ENCODE measurements at places on chromosomes 7 and 10.

GRCh38 chr10:121288011-121288410 is 310.2 kb downstream of the FGFR2 start:
- DNase-seq = peak; percentile 80

- DNase-seq = peak; percentile 65
Measured at GRCh38 chr10:102775935-102776669, 32.4 kb downstream of the WBP1L start.

DNA sequence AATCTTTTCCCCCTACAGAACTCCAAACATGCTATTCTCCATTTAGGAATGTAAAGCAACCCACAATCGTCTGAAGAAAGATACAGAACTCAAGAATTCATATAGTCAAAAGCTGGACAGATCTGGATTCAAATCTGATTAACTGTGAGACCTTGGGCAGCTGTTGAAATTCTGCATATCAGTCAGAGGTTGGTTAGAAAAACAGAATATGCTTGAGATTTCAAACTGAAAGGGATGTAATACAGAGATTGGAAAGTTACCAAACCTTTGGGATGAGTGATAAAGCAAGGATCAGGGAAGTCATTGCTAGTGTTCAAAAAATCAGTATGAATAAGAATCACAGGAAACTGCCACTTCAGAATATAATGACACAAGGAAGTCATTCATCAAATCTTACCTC is 406.6 kb downstream of the HTR7 start:
- DNase-seq = no peak

DNA sequence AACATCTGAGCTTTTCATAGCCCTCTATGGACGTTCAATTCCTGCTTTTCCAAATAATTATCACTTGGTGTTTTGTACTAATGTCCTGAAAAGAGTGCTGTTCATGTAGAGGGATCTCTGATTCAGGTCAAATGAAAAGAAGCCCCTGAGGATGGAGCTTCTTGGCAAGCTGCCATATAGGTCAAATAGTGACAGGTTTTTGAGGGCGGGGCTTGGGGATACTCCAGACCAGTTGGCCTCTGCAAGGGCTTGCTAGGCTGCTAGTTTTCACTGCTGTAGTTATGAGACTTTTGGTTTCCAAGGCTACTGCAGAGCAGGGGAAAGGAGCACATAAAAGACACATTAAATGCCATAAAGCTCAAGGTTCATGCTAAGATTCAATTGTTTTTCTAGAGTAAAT is 257.2 kb upstream of the CACNA2D1 start:
- no peak for DNase-seq

GRCh38 chr10:119104654-119105015 is 722 bp downstream of the DENND10 start:
- DNase-seq = no peak

DNA sequence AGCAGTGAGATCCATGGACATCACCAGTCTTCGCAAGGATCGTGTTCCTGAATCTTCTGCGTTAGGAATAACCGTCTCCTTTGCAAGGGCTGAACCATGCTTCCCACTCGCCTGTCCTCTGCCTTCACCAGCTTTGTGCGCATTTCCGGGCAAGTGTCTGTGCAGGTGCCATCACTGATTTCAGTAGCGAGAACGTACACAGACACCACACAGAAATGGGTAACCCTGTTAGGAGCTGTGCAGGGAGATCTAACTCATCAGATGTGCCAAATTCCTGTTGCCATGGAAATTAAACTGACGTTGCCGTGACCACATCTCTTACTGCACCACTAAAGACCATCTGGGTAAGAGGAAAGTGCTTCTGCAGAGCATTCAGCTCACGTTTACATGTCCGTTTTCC is 146.3 kb downstream of the DIP2C start:
- no peak for DNase-seq

GRCh38 chr10:91593366-91593765 is 39.5 kb downstream of the PPP1R3C start:
- no peak for DNase-seq

DNA sequence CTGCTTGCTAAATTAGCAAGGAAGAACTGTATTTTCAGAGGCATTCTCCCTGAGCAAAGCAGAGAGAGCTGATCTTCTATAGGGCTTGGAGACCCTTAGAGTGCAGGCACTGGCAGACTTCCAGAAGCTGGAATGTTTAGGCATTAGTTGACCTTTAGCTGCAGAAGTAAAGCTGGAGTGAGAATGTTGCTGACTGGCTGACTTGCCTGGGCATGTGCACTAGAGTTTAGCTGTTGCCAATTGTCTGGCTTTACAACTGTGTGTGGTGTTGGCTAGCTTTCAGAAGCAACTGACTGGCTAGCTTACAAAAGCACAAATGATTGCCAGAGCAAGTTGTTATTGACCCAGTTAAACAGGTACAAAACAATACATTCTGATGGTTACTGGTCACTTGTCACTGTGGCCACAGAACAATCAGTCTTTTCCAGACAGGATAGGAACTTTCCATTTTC is 25.1 kb downstream of the FAM13C start:
- DNase-seq = peak; percentile 89

DNA sequence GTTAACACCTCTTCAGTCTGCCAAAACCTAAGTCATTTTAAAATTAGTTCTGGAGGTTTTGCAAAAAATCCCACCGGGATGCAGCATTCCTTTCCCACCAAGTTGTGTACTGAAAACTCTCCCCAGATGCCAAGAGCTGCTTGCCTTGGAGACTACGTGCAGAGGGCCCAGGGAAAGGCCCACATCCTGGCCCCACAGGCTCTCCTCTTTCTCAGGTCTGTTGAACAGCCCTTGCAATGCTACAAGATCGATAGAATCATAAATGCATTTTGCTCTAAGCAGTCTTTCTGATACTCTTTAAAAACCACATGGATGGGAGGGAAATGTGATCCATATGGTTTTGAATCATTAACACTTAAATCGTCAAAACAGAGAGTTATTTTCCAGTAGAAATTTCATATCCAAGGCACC is 126.7 kb upstream of the ZMIZ1 start:
- no peak for DNase-seq

DNA sequence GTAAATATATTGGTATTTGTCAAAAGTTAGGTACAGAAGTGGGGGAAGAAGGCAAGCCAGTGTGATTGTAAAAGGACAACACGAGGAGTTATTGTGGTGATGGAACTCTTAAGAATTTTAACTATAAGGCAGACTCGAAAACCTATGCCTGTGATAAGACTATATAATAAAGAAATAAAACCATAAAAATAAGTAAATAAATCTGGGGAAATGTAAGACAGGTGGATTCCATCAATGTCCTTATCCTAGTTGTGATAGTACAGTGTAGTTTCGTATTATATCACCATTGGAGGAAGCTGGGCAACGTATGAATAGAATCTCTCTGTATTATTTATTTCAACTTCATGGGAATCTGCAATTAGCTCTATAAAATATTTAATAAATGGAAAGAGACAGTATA is 395.7 kb downstream of the CDC14C start:
- DNase-seq = no peak

DNA sequence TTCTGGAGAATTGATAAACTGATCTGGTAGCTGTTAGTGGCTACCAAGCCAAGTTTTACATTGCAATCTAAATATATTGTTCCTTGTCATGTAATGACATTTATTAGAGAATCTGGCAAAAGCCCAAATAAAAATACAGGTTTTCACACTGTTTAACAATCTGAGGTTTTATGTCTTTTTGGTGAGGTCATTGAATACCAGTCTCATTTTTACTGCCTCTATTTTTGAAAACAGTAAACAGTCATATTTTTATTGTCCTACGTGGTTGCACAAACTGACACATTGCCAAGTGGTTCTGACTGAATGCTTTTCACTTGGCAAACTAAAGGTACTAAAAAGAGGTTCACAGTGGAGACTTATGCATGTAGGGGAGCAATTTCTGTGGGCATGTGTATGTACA is 157.5 kb downstream of the PRKG1 start:
- no peak for DNase-seq

Measured in epithelial cell of esophagus (primary cell).